ENCODE measurements at places on chromosomes 5 and 9.

GRCh38 chr9:136685790-136686533, 1.3 kb downstream of the AGPAT2 start:
- no peak for DNase-seq

- no peak for DNase-seq
Observed at GRCh38 chr5:58455480-58455879, 4.4 kb downstream of the PLK2 start.

DNA sequence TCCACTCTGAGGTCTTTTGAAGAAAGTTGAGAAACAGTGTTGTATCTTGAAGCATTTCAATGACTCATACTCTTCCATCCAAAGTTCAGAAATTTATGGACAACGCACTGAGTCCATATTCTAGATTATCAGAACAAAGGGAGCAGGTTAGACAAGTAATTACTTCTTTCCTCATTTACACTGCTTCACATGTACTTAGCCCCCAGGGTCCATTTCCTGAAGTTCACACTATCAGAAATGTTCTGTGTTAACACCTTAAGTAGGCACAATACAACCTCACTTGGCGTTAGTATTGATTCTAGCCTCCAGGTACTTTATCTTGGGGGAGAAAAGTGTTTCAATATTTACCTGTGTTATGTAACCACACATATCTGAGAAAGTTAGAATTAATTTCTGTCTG, 487.9 kb upstream of the DMAC1 start:
- no peak for DNase-seq

GRCh38 chr9:110950041-110950645, 88.1 kb downstream of the LPAR1 start:
- DNase-seq = no peak

- no peak for DNase-seq
Observed at GRCh38 chr9:134663084-134663483, 21.5 kb downstream of the COL5A1 start.

GRCh38 chr5:151772029-151772845, 483 bp downstream of the G3BP1 start:
- peak; percentile 54 for DNase-seq

GRCh38 chr5:84290161-84290560, 94.5 kb downstream of the EDIL3 start:
- DNase-seq = no peak

DNA sequence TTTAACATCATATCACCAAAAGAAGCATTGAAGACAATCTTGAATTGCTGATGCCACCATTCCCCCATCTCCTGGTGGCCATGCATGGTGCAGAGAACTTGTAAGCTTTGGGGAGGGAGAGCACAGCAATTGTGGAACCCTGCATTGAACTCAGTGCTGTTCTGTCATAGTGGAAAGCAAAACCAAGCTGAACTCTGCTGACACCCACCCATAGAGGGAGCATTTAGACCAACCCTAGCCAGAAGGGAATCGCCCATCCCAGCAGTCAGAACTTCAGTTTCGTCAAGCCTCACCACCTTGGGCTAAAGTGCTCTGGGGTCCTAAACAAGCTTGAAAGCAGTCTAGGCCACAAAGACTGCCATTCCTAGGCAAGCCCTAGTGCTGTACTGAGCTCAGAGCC, 37.4 kb upstream of the RUSC2 start:
- no peak for DNase-seq

DNA sequence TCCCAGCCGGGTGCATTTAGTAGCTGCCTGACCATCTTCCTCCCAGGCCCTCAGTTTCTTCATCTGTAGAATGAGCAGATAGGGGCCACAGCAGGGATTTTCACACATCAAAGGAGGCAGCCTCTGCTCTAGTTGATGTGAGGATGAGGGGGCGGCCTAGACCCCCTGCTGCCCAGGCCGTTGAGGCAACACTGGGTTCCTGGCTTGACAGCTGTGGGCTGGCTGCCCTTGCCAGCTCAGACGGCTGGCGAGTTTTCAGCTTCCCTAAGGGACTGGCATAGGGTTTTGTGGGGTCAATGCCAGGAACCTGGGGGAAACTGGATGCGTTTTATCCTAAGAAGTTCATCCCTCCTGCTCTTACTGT, 49.6 kb downstream of the NDST1 start:
- no peak for DNase-seq

DNA sequence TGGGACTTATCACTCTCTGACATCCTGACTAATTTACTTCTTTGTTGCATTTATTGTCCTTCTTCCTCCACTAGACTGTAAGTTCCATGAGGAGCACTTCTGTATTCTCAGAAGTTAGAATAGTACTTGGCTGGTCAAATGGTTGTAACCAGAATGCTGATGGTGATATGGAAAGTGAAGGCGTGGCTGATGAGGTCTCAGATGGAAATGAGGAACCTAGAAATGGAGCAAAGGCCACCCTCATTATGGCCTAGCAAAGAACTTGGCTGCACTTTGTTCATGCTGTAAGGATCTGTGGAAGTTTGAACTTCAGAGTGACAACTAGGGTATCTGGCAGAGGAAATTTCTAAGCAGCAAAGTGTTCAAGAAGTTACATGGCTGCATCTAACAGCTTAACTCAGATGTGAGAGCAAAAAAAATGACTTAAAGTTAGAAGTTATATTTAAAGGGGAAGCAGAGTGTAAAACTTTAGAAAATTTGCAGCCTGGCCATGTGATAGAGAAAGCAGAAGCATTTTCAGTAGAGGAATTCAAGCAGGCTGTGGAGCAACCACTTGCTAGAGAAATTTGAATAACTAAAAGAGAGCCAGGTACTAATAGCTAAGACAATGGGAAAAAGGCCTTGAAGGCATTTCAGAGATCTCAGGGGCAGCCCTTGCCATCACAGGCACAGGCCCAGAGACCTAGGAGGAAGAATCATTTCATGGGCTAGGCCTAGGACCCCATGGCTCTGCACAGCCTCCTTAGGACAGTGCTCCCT, 14.9 kb upstream of the SLC22A5 start:
- DNase-seq = no peak

DNA sequence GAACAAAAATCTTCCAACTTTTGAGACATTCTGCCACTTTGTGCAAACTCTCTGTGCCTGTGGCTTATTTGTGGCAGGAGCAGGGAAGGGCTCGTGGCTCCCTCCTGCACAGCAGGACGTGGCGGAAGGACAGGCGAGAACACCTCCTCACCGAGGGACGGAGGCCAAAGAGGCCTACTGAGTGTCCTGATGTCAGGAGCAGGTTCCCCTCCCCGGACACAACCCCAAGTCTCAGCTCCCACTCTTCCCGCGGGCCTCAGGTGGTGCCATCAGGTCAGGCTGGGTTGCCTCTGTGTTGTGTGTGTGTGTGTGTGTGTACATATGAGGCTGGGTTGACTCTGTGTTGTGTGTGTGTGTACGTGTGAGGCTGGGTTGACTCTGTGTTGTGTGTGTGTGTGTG, 136.8 kb upstream of the LPCAT1 start:
- no peak for DNase-seq

DNA sequence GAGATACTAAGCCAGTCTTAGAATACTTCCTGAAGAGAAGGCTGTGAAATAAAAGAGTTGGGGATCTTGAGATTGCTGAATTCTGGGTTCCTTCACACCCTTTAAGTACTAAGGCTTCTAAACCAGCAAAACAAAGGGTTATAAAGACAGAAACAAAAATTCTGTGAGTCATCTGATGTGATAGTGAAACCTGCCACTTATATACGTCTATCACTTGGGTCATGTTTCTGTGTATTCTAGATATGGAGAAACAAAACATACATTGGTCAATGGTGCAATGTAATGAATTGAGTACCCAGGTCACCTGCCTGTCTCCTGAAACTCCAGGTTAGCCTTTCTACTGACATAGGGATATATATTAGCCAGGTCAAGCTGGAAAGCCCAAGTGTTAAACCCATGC, 319.3 kb upstream of the GRAMD2B start:
- DNase-seq = no peak

- DNase-seq = no peak
Observed at GRCh38 chr9:28234133-28234893, 661.0 kb upstream of the C9orf72 start.

GRCh38 chr9:136268318-136268717, 22.7 kb upstream of the QSOX2 start:
- DNase-seq = no peak

DNA sequence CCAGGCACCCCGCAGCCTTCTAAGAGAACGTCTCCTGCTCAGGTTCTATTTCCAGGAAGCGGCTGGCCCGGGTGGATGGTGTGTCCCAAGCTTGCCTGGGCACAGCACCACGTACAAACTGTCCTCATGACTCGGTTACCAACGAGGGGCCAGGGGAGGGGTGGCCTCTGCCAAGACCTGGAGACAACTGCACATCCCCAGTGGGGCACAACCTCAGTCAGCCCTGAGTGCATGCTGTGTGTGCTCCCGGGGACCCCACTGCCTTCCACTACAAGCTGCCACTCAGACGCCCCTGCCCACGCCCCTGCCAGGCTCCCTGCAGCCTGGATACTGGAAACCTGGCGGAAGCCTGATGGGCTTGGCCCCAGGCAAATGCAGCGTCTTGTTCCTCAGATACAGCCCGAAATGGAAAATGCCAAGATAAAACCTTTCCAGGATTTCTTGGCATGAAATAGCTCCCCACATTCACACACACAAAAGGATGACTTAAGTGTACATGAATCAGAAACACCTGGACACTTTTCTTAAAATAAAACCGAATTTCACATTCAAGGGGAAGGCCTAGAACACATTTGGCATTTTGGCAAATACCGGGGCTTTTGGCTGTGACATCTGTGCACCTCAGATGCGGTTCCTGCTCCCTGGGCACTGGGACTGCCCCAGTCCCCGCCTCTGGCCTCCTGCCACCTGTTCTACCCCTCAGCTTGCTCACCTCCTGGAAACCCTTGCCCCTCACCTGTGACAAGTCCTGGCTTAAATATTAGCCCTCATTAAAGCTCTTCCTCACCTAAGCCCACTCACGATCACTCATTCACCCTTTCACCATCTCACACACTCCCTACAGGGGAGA, 62.5 kb downstream of the COL23A1 start:
- no peak for DNase-seq

DNA sequence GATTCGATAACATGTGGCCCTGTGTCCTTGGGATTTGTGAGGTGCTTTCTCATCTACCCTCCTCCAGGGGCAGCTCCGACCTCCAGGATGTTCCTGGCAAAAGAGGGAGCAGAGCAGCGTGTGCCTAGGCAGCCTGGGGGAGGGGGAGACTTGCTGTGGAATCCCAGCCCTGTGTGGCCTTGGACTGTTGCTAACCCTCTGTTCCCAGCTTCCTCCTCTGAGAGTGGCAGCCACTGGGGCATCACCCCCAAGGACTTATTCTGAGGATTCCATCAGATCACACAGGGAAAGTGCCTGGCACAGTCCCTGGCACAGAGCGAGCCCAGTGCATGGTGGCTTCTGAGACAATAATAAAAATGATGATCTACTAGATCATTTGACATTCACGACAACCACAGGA, 265.1 kb upstream of the MVB12B start:
- DNase-seq = no peak

DNA sequence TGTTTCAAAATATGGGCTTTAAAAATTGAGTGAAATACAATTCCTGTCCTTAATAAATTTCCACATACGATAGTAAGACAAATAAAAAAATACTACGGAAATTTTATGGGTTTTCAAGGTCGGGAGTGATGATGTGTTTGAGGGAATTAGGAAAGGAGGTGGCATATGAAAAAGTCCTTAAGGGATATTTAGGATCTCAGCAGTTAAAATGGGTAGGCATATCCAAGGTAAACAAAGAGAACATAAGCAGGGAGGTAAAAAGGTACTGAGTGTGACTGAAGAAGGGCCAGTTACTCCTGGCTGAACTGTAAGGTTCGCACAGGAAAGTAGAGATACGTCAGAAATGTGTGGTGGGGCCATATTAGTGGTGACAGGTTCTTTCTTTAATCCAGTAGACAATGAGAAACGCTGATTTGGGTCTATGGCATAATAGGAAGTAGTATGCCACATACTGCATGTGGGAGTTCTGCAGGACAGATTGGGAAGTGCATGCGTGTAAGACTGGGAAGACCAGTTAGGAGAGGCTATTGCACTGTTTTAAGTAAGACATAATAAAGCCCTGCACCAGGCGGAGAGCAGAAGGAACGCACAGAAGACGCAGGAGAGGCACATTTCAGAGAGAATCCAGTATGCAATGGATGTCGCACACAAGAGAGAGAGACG, 937 bp upstream of the HMGCR start:
- no peak for DNase-seq

GRCh38 chr5:74640954-74641734, 616 bp upstream of the ENC1 start:
- peak; percentile 17 for DNase-seq

DNA sequence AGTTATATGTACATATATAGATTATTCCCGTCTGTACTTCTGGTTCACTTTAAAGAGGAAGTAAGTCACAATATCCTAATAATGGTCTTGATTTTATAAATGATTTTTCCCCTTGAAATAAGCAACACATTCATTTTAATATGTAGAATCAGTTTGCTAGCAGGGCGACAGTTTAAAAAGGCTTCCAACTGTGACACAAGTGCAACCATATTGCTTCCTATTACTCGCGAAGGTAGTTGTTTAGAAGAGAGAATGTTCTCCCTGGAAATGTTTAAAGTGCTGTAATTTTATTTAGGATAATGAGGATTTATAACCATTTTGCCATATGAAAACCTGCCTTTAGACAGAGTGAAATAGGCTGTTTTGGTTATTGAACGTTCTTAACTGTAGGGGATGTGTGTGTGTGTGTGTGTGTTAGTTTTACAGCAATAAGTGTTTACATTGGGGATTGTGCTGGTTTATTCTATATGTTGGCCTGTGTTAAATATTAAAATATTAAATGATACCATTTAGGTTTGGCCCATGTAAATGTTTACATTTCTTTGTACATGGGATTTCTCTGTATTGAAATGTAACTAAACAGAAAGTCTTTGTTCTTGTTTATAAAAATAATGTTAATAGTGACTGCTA, 138.3 kb downstream of the PBX3 start:
- no peak for DNase-seq

GRCh38 chr5:8192840-8193239, 323.9 kb downstream of the MTRR start:
- no peak for DNase-seq

- no peak for DNase-seq
Observed at GRCh38 chr9:1154739-1155138, 104.6 kb downstream of the DMRT2 start.

DNA sequence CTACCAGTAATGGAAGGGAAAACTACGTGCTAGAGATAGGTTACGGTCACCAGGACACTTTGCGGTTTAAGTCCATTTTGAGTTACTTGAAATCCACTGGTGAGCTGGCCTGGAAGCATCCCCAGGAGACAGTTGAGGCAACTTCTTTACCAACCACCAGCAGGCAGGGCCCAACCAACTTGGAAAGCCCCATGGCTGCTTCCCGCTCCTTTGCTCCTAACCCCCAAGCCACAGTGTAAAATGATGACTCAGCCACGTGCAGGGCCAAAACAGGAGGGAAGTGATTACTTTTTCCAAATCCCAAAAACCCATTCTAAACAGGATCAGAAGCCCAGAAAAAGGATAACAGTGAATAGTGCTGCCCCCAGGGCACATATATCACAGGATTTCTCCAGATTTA, 87.4 kb downstream of the PAX5 start:
- DNase-seq = no peak

DNA sequence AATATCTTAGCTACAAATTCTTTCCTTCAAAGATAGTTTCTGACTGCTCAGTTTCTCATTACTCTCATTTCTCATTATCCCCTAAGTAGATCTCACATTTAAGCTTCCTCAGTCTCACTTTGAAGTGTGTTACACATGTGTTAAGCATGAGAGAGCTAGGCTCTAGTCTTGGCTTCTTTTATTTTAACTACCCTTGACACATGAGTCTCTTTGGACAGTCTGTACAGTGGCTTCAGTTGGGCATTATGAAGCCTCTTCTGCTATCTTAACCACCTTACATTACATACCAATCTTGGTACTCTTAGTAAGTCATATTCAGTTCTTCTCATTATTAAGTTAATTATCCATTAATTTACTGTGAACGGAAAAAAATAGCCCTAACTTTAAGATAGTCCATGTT, 232.5 kb downstream of the FBXL17 start:
- DNase-seq = no peak

Data from CD4-positive, alpha-beta T cell (primary cell).